ENCODE measurements at places on chromosomes 3 and 15.

- DNase-seq: no peak
These were observed 285.2 kb upstream of the MME start for GRCh38 chr3:154794814-154795445.

DNA sequence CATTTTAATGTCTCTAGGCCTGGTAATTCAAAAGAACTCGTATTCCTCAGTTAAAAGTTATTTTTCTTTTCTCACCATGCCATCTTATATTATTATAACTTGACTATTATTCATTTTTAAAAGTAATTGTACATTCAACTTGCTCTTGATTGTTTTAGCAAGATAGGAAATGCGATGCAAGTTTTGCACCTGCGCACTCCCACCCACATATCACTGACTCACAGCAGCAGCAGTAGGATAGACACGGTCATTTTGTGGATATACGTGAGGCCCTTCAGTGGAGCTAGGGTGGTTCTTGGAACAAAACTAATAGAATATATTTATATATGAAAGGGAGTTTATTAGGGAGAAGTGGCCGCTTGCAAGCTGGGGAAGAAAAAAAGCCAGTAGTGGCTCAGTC, 95.5 kb upstream of the UBE3A start:
- DNase-seq: no peak

DNA sequence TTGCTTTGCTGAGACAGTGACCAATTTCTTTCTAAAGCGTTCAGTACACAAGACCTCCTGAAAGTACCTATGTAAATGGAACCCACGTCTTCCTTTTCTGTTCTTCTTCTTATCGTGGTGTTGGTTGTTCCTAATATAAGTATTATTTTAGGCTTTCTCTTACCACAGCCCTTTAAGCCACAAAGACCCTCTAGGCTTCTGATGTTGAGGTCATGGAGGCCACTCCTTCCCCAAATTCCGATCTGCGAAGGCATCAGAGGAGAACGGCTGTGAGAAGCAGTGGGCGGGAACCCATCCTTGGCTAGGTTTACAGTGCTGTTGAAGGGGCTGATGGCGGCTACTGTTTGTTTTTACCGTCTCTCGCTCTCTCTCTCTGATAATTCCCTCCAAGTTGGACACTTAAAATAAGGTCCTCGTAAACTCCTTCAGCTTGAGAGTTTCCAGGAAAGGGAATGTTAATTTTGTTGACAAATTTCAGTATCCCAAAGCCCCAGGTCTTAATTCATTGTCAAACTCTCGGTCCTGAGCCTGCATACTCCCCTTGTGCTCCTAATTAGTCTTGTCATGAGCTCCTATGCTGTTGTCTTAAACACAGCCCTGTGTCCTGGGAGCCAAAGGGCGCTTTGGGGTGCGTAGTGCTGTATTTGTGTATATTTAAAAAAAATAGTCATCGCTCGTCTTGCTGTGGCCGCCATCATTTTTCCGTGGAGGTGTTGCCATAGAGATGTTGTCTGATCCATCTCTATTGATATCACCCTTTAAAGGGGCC, 178.8 kb downstream of the OPA1 start:
- DNase-seq: no peak

DNA sequence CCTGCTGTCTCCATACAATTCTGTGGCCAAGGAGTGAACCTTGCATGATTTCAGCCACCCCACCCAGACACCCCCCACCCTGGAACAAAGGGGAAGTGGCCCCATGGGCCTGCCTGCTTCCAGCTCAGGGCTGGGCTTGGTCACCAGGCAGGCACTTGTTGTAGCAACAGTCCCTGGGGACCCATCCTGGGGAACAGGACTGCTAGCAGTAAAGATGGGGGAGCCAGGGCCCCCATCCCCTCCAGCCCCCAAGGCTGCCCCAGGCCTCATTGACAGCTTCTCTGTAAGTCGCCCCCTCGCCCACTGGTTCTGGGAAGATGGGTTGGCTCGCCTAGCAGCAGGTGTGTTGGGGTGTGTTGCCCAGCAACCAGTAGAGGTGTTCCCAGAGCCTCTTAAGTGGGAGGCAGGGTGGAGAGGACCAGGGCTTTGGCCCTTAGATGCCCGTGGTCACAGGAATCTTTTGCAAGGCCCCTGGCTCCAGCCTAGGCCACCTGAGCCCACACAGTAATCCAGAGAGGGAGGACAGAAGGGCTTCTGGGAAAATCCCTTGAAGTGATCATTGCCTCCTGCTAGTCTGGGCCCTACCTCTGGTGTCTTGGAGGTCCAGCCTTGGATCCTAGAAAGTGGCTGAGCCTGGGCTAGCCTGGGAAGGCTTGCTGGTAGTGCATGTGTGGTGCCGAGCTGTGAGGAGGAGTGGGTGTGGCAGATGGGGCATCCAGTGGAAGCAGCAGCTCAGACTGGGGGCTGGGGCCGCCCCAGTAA, 48.9 kb downstream of the CYP11A1 start:
- no peak for DNase-seq

DNA sequence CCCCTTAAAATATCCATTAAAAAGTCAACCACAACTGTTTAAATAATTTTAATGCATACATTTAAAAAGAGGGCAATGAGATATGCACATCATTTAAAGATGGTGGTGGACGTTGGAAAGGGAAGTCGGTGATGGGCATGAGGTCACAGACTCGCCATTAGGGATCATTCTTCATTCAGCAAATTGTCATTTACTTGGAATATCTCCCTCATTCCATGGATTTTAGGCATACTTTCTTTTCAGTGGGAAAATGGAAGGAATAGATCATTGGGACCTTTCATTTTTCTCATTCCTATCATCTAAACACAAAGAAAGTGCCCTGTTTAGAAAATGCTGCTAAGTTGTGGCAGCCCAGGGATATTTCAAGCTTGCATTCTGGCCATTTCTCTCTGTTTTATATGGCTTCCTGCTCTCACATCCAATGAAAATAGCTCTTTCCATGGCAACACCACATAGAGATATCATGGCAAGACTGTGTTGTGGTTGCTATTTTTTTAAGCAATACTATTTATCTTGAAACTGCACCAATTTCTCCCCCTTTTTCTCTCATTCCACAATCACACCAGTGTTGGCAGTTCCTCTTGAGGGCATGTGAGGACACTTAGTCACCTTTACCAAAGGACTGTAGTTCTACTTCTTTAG, 40.7 kb upstream of the LMCD1 start:
- DNase-seq: no peak

DNA sequence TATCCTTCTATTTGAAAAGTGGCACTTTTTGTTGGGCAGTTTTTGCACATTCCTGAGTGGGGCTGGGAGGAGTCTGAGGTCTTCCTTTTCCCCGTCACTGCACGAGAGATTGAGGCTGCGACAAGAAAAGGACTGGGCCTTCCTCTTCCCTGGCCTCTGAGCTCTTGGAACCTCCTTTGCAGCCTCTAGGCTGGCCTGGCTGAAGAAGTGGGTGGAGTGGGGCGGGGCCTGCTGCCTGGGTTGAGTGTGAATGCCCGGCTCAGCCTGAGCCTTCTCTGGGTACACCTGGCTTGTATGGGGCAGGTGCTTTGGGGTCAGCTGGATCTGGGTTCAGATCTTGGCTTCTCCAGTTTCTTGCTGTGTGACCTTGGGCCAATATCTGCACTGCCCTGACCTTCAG, 43.1 kb downstream of the PLXNA1 start:
- DNase-seq: no peak

- no peak for DNase-seq
These were observed 104.7 kb upstream of the SLC7A14 start for GRCh38 chr3:170690661-170690981.

- no peak for DNase-seq
These were observed 689.0 kb downstream of the NTRK3 start for GRCh38 chr15:87567406-87568030.

DNA sequence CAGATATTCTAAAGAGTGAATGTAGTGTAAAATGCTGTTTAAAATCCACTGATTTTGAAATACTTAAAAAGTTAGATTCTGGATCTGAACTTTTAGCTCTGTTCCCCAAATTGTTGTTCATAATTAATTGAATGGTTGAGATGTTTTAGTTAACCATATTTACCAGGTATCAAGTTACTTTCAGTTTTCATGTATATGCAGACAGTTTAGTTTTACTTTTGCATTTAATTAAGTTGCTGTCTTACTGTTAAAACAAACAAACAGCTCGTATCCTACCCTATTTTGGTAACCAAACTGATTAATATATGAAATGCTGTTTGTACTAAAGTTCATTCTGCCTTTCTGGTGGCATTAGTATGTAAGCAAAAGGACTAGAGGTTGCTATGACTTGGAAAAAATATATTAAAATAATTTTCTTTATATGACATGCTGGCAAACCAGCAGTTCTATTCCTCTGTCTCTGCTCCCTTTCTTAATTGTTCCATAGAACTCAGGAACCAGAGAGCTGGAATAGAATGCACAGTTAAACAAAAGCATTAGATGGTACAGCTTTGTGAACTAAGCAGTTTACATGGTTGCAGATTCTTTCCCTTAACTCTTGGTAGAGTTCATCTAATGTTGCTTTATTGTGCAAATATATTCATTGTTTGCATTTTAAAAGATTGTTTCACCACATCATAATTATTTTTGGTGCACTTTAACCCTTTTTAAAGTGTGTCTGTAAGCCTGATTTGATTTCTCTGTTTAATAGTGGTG, 39.5 kb upstream of the SCAANT1 start:
- DNase-seq: no peak

DNA sequence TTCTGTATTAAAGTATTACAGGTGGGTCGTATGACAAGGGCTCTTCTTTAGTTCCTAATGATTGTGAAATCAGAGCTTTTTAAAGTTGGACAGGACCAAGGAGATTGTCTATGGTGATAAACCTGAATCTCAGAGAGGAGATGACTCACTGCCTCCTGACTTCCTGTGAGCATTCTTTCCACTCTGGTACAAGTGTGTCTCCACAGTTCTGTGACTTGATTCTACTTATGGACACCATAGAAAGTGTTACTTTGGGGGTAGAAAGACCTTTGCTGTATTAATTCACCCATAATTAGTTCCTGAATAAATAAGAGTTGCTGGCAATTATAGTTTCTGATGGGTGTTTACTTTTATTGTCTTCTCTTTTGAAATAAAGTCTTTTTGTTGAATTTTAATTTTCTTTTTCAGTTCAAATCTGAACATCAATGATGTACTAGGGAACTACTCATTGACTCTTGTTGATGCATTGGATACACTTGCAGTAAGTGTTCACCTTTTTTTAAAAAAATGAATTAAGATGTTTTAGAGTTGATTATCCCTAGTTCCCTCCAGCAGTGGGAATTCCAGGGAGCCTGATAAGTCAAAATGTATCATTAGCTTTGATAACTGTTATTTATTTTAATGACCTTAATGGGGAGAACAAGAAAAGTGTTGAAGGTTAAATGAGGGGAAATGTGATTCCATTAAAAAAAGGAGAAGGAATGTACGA, 7.4 kb downstream of the EDEM1 start:
- DNase-seq: peak; percentile 62

GRCh38 chr3:13014755-13015285, 58.4 kb downstream of the IQSEC1 start:
- DNase-seq: no peak

GRCh38 chr3:11021611-11022011, 29.1 kb downstream of the SLC6A1 start:
- no peak for DNase-seq

DNA sequence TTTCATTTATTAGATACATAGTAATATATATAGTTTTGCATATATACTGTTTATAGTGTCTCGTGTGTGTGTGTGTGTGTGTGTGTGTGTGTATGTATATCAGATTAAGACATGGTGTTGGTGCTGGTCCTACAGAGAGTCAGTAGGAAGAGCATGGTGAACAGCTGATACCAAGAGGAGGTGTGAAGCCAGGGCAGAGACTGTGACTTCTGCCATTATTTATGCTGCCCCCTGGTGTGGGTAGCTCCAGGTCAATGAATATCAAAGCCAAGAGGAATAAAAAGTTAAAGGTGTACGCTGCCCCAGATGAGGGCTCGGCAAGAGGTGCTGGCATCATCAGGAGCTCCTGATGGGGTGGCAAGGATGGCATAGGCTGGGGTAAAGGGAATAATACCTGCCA, 299.5 kb upstream of the RASGRP1 start:
- no peak for DNase-seq

GRCh38 chr3:61979638-61980037, 393.7 kb downstream of the FEZF2 start:
- peak; percentile 43 for DNase-seq

- DNase-seq: peak; percentile 52
These were observed 38.8 kb upstream of the TNFSF10 start for GRCh38 chr3:172561897-172562640.

DNA sequence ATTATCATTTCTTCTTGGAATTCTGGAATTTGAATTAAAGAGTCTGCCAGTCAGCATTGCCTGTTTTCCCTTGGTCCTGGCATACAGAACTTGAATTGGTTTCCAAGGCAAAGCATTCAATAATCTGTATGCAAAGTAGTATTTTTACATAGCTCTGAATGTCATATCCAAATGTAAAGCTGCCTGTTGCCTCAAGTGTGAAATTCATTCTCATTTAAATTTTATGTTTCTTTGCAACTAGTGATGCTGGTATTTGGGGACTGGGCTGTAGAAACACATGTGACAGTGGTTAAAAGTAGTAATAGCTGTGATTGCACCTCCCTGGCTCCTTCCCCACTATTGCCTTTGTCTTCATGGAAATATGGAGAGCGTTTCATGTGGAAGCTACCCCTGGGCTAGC, 743.9 kb upstream of the GOLIM4 start:
- no peak for DNase-seq

DNA sequence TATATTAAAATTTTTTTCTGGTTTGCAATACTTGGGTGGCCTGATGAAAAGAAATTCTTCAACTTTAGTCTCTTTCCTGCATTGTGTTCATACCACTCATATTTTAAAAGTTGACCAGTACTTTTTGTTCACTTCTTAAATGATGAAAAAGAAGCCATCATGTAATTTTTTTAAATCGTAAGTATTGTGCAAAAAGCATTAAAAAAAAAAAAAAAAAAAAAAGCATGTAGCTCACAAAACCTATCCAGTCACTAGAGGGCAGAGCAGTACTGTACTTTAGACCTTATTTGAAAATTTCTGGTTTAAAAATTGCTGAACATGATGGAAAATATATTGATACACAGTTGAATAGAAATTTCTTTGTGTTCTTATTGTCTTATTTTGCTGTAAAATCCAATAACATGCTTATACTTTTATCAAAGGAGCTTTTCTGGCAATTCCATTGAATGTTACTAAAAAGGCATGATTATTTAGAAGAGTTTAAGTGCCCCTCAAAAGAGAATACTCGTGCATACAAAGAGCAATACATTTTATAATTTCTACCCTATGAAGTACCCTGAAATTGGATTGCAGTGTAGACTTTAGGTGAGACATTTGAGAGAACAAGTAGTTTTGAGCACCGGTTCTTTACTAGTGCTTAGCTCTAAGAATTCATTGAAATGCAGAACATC, 137.7 kb downstream of the BBX start:
- peak; percentile 29 for DNase-seq

Measured in RCC 7860 (cell line).